Activated T-cell treated with anti-CD3 and anti-CD28 coated beads, Interleukin-2, amount 50 U/mL, for 48 hours (primary cell): ENCODE measurements at places on chromosomes 2 and 18.

DNA sequence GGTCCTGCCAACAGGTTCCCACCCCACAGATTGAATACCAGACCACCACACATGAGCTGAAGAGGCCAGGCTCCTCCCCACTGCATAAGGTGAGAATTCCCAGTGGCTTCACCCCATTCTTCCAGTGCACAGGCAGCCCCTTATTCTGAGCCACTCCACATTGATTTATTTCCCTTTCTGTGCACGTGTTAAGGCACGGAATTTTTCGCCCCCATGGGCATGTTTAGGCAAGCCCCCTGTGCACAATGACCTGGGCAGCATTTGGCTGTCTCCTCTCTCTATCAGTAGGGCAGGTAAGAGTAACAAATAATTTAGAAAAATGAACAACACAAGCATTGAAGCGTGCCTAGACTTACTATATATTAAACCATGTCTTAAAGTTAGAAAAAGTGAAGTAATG is 15.2 kb upstream of the CHAC2 start:
- DNase-seq, result no peak

DNA sequence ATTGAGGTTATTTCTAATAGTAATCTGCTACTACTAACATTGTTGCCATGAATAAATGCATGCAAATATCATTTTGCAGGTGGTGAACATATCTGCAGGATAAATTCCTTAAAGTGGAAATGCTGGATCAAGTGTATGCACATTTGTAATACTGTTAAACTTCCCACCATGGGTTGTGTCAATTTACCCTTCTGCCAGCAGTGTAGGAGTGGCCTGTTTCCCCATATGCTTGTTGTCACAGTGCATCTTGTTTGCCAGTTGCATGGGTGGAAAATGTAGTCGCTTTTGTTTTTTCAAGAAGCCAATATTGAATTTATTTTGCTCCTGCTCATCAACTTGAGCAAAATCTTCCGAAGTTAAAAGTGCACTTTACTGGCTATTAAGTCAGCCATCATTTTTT is 139.0 kb upstream of the ACKR3 start:
- no peak for DNase-seq

GRCh38 chr18:78953566-78953965 is 26.1 kb upstream of the SALL3 start:
- DNase-seq, result no peak

- DNase-seq, result peak; percentile 20
Measured at GRCh38 chr2:208406474-208407451, at the start of gene PTH2R. TSS of gene PTH2R (plus strand) at chr2:208406792. CDS start at chr2:208407044, 252 bp downstream.

GRCh38 chr2:236337465-236338325 is 73.5 kb upstream of the ASB18 start:
- DNase-seq, result no peak

GRCh38 chr2:17599617-17600016 is 59.1 kb downstream of the VSNL1 start:
- DNase-seq, result no peak

- no peak for DNase-seq
Measured at GRCh38 chr2:175815537-175815936, 186.5 kb downstream of the LNPK start.

DNA sequence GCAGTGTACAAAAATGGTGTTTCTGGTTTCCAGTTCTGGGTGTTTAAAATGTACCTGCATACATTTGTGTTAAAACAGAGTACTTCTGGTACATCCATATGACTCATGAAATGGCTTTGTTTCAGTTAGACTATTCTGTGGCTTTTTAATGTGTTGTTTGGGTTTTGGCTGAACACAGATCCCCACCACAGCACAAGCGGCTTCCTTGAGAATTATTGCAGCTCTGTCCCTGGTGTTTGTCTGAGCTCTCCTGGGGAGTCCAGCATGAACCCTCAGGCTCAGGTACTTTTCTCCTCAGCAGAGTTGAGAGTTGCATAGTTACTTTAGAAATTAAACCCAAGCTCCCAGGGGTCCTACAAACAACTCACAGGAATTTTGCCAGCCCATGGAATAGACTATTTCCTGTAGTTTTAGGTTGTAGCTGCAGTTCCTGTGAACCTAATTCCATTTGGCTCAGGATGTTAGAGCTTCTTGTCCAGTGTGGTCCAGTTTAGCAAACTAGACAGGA is 64.8 kb upstream of the EML6 start:
- no peak for DNase-seq

DNA sequence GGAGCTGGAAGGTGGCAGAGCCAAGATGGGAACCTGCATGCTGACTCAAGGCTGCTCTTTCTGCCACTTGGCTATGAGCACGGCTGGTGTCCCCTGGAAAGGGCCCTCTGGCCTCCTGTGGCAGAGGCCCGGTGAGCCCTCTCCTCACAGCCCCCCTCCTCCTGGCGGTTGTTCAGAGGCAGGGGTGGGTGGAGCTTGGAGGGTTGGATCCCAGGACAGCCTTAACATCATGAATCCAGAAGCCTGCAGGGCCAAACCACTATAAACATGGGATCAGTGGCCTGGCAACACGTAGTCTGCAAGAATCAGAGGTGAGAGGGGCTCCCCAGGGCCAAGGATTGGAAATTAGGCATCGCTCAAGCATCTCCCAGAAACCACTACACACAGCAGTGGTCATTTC is 48.5 kb upstream of the LOXHD1 start:
- no peak for DNase-seq

DNA sequence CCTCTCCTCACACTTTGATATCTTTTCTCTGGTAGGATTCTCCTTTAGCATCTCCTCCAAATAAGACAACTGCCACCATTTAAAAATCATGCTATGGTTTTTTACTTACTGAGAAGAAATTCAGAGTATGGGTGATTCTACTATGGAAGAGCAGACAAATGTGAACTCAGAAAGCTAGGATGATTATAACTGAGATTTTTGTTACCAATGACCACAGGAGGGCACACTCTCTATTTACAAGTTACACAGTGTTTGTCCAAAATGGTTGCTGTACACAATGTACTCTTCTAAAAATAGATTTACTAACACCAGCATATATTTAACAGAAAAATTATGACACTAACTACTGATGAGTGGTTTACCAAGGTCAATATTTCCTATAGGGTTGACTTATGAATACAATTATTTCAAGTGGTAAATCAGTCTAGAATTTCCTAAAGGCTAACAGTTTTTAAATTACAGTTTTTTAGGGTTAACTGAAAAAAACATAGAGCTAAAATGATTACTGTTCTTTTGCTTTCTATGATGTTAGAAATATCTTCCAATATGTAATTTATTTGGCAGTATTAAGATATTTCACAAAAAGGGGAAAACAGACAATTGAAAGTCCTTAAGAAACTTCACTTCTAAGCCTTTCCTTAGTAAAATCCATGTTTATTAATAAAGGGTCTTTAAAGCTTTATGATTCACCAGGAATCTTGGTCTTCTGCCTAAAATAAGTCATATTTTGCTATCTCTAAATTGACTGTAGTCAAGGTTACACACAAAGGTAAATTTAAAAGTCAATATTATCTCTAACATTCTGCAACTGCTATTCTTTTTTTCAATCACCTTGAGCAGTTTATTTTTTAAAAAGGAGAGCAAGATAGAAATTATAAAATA is 57.2 kb downstream of the MAP4K3 start:
- DNase-seq, result no peak

DNA sequence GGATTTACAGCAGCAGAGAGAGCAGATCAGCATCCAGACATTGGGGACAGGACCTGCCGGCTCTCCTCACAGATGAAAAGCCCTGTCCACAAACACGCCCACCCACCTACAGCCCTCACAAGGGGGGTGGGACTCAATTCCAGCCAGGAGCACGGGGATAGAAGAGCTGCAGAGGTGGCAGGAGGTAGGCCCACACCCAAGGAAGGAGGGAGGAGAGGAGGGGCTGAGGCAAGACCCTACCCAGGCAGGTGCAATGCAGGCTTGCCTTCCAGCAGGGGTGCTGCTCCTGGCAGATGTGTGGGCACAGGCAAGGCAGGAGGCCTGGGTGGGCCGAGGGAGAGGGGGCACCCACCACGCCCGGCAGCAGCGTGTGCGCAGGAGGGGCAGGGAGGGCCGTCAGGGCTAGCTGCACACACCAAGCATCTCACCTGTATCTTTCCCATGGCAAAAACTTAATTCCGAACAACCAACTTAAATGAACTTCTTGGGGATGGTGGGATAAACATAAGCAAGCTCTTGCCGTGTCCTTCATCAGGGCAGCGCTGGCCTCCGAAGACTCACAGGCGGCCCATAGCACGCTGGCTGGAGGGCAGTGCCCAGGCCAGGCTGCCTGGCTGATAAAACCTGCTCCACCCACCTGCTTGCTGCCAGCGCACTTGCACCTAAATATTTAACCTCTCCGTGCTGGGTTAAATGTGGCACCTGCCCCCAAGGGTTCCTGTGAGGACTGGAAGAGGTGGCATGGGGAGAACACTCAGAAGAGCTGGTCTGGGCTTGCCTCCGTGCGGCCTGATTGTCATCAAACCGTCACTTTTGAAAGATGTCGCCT is 219.5 kb downstream of the HDAC4 start:
- no peak for DNase-seq

GRCh38 chr2:96103761-96104486 is 12.4 kb downstream of the ADRA2B start:
- no peak for DNase-seq

GRCh38 chr2:173075781-173076580 is at the start of gene MAP3K20:
TSS of gene MAP3K20 (plus strand) at chr2:173075846. CDS start at chr2:173091032, 15,186 bp downstream.
- DNase-seq, result peak; percentile 74

DNA sequence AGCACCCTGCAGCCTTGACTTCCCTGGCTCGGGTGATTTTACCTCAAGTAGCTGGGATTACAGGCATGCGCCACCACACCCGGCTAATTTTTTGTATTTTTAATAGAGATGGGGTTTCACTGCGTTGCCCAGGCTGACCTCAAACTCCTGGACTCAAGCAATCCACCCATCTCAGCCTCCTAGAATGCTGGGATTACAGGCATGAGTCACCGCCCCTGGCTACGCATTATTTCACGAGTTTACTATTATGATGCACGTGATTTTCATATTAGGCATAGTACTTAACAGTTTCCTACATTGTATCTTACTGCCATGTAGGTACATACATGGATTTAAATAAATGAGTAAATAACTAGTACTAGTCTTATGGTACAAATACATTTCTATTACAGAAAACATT is 4.4 kb downstream of the DYNC2LI1 start:
- DNase-seq, result no peak

DNA sequence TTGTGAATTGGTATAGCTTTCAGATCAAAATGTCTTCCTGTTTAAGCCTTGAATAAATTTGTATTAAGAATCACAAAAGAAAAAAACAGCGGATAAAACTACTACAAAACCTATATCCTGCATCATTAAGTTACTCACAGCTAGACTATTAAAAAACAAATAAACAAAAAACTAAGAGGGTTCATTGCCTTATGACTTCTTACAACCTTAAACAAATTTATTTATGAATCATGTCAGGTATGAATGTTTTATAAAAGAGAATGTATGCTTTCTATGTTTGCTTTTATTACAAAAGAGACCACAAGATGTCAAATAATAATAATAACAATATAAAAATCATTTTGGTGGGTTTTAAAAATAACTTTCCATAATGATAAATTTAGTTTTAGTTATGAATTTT is 109.6 kb downstream of the FIGN start:
- DNase-seq, result no peak

- no peak for DNase-seq
Measured at GRCh38 chr2:75416420-75417342, 144.1 kb downstream of the EVA1A start.

DNA sequence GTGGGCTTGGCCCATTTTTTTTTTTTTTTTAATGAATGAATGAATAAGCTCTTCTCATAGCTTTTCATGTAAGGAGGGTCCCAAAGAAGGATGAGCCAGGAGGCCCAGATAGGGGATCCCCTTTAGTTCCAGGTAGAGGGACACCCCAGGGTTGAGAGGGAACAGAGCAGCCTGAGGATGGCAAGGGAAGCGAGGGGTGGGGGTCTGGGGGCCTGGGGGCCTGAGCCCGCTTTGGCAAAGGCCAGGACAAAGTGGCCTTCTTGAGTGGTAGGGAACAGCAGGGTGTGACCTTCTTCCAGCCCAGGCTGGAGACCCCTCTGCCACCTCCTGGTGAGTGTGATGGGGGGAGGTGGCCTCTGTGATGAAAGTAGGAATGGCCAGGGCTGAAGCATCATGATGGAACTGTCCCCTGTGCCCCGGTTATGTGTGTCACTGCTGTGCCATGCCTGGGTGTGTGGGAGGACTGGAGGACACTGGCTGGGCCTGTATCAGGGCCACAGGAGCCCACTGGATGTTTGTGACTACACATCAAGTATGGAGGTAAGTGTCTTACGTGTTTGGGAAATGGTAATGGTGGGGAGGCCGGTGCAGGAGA is 263.5 kb upstream of the HDAC4 start:
- DNase-seq, result no peak

- no peak for DNase-seq
Measured at GRCh38 chr2:85773692-85774091, 19.9 kb downstream of the ATOH8 start.

- DNase-seq, result no peak
Measured at GRCh38 chr18:31694297-31694696, 9.9 kb upstream of the B4GALT6 start.

GRCh38 chr18:44736664-44737380 is 56.1 kb downstream of the SETBP1 start:
- no peak for DNase-seq

- DNase-seq, result no peak
Measured at GRCh38 chr2:9836074-9836473, 7.2 kb upstream of the TAF1B start.

DNA sequence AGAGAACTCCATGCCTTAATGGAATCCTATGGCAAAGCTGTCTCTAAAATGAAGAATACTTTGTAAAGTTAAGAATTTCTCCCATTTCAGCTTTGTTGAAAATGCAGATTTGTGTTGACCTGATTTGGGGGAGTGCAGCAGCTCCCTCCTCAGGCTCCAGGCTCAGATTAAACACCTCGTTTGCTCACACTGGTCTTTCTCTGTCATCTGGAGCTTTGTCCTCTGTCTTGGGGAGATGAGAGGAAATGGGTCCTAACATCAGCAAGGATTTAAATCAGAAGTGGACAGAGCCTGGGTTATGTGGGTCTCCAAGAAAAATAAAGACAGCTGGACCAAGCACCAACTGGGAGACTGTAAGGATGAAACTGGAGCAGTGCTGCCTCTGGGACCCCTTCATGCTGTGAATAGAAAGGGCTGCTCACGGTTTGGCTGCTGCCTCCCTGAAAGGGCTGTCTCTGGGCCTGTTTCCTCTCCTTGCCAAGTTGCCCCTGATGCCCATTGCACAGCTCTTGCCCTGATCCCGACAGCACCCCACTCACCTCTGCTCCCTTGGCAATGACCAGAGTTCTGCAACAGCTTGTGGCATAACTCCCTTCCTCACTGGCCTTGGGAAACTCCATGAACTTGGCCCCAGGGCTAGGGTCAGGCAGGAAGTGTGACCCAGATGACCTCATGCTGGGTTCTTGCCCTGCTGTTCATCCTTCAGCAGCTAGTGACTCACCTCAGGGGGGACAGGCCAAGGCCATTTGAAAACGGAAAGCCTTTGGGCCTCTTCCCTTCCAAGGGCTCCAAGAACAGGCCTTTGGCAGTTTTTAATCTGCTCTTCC is 197.2 kb downstream of the CYP26B1 start:
- no peak for DNase-seq

DNA sequence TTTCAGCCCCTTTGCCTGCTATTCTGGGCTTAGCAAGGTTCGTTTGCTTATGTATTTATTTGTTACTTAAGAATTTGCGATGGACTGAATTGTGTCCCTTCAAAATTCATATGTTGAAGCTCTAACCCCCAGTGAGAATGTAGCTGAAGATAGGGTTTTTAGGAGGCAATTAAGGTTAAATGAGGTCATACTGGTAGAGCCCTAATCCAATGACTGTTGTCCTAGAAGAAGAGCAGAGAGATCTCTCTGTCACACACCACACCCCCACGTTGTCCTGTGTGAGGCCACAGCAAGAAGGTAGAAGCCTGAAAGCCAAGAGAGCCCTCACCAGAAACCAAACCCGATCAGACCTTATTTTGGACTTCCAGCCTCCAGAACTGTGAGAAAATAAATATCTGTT is 66.7 kb downstream of the KIAA1328 start:
- no peak for DNase-seq
